ENCODE measurements at places on chromosomes 3 and 15.

DNA sequence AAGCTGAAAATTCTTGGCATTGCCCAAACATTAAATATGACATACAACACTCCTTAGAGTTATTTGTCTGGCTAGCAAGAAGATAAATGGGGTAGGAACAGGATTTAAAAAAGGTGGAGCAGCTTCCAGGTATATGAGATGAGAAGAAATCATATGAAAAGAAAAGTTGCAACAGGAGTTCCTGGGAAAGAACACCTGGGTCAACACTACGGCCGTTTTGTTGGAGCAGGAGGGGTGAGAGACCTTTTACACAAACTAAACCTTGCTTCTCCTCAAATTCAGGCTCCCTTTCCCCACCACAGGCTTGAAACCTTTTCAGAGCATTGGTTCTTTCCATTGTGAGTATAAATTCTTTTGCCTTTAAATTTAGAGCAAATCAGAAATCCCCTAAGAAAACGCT is 18.8 kb upstream of the GUCA1C start:
- DNase-seq = no peak

DNA sequence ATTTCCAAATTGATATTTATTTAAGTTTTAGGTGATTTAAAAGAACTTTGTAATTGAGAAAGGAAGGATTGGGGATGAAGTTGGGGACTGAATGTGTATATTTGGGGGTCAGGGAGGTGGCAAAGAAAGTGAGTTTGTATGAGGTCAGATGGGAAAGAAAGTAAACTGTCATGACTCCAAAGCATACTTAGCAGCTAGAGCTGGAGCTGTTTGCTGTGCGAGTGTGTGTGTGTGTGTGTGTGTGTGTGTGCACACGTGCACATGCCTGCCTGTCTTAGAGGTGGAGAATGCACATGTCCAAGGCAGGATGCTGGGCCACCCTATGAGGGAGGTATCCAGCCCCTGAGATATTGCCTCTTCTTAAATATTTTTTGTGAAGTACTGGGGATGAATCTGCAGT is 21.0 kb downstream of the BOC start:
- no peak for DNase-seq

DNA sequence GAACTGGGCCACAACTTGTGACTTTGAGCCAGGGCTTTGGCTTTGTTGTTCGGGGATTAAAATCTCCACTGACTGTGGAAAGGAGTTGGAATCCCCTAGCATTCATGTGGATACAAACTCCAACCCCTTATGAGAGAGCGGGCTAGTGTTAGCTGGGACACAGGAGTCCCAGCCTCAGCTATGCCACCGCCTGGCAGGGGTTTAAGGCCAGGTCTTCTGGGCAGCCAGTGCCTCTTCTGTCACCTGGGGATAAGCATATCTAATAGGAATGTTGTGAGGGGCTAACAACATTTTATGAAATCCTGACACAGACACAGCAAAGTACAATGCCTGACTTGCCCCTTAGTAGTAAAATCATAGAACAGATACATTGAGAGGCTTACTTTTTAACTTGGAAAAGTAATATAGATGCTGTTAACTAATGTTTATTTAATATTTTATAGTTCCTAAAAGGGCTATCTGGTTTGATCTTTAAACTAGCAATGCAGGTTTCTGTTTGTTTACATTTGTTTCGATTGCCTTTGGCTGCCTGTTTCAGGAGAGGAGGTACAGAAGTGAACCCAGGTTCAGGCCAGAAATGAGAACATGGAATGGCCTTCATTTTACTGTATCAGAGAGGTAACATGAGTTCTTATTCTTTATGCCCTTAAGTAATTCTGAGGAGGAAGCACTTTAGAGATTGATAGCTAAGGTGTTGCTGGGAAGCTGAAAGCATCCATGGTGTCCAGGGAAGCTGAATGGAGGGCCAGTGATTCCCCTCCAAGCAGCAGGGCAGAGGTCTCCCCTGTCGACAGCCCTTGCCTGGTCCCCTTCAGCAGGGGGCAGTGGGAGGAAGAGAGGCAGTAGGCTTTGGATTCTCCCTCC is 8.7 kb downstream of the GPR160 start:
- DNase-seq = no peak

DNA sequence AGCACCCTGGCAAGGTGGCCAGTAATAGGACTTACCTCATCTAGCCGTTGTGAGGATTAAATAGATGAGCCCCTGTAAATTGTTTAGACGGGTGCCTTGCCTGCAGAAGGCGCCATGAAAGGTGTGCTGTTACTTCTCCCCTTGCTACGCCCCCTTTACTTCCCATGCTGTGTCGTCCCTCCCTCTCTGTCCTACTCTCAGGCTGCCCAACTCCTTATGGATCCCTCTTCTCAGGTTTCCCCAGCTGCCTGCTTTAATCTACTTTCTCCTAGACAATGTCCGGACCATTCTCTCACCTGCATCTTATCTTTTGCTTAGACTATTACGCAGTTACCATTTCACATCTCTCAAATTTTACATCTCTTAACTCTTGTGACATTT is 1.7 kb upstream of the FBXW12 start:
- DNase-seq = no peak

DNA sequence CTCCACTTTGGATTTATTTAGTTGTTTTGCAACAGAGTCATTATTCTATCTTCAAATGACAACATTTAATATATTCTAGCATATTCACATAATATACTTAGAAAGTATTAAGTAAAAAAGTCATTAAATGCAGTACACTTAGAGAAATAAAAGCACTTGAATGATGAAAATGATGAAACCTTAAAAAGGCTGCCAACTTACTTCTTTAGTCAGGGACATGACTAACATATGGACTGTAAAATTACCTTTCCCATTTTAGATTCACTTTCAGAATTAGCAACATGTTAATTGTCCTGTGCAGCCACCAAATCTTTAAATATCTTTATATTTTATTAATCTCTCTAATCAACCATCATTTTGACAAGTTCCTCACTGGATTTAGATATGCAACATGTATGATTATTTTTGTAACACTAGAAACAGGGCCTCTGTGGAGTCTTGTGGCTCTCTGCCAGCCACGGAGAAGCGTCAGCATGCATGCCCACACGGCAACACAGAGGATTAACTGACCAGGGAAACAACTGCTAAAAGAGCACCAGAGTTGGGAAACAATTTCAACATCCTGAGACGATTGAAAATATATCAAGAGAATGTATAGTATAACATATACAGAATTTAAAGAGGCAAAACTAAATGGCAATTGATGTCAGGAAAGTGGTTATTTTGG is 95.7 kb downstream of the ANO10 start:
- DNase-seq = peak; percentile 49
